Osteoblast (primary cell): ENCODE measurements at places on chromosomes 7 and 10. TPM values are rescaled to one million over a fixed set of nuclear protein-coding genes. Genes with fewer than 3 reads are reported as not detected.

The CRHR2 gene
- total RNA-seq, result not detected in 2 replicates

The BAMBI gene
- total RNA-seq, result 13.6 and 14.8 TPM in 2 replicates

DNA sequence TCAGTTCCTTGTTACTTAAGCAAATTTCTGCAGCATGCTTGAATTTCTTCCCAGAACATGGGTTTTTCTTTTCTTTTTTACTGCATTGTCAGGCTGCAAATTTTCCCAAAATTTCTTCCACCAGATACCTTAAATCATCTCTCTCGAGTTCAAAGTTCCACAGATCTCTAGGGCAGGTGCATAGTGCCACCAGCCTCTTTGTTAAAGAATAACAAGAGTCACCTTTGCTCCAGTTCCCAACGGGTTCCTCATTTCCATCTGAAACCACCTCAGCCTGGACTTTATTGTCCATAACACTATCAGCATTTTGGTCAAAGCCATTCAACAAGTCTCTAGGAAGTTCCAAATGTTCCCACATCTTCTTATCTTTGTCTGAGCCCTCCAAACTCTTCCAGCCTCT lies 389.2 kb downstream of the NXPH1 start:
- DNase-seq, result no peak

DNA sequence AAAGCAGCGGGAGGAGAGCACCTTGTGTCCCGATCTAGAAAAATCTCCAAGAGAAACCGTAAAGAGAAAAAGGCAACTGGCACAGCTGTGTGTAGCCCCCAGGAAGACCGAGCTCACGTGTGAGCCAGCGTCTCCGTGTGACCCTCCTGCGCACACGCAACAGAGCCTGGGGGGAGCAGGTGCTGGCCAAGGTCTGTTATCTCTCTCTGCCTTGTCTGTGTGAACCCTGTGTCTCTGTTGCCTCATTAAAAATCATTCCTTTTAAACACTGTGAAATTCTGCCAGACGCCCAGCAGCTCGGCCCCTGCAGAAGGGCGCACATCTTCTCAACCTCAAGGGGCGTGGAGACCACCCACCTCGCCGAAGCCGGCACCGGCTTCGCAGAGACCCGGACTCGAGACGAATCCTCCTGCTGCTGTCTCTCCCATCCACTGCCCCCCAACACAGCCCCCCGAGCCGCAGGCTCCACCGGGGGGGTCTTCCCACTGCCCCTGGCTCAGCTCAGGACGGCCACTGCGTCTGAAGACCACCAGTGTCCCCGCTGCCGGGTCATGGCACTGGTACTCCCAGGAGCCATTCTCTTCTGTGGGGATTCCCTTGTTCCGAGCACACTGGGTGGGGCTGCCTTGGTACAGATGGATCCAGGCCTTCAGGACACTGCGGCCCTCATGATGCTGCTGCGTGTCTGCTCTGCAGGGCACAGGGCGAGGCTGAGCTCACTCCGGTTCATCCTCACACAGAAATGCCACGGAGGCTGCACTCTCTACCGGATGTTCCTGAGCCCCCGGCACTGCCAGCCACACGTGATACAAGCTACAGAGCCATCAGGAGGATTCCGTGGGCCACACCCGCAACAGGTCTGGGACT lies 94.3 kb upstream of the DNAAF5 start:
- peak; percentile 73 for DNase-seq

DNA sequence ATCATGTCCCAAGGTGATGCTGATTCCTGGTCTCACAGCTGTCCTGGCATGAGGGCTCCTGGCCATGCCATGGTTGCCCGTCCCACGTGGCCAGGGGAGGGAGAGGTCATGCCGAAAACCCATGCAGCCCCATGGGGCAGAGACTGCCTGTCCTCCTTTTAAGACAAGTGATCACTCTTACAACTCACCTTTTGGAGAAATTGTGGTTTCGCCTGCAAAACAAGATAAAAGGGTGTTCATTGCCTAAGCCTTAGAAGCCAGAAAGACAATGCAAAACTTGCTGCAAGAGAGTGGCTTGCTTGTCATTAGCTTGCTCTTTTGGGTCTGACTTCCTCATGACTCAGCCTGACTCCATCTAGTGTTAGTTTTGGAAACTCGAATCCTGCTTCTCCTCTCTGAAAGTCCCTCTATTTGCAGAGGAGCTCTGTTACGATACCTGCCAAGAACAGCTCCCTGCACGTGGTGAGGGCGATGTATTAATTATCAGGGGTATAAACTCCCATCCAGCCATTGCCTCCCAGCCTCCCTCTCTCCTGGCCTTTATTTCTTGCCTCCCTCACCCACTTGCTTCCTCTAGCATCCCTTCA lies 26.7 kb downstream of the TMEM273 start:
- peak; percentile 69 for DNase-seq

DNA sequence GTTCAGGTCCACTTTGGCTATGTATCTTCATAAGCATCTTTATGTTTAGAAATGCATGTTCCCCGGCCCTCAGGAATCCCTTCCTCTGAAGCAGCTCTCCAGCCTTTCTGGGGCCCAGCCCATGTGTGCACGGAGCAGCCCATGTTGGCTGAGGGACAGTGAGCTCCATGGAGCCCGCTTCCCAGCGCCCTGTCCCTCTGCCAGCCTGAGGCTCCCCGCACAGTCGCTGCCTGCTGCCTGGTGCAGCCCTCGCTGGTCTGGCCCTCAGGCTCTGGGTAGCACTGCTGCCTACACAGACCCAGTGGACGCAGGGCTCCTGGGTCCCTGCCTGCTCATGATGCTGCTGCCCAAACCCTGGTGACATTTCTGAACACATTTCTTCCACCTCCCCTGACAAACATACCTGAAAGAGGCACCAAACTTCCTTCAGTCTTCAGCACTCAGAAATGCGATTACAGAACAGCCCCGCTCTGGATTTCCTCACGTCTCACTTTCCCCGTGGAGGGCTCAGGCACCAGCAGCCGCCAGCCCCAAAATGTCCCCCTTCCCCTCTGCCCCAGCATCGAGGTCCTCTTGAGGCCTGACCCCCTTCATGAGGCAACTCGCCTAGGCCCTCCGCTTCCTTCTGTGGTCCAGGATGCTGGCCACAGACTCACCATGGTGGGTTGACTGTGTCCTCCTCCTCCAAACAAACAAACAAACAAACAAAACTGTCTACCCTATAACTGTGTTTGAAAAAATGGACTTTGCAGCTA lies 5.0 kb upstream of the TCERG1L start:
- peak; percentile 65 for DNase-seq

DNA sequence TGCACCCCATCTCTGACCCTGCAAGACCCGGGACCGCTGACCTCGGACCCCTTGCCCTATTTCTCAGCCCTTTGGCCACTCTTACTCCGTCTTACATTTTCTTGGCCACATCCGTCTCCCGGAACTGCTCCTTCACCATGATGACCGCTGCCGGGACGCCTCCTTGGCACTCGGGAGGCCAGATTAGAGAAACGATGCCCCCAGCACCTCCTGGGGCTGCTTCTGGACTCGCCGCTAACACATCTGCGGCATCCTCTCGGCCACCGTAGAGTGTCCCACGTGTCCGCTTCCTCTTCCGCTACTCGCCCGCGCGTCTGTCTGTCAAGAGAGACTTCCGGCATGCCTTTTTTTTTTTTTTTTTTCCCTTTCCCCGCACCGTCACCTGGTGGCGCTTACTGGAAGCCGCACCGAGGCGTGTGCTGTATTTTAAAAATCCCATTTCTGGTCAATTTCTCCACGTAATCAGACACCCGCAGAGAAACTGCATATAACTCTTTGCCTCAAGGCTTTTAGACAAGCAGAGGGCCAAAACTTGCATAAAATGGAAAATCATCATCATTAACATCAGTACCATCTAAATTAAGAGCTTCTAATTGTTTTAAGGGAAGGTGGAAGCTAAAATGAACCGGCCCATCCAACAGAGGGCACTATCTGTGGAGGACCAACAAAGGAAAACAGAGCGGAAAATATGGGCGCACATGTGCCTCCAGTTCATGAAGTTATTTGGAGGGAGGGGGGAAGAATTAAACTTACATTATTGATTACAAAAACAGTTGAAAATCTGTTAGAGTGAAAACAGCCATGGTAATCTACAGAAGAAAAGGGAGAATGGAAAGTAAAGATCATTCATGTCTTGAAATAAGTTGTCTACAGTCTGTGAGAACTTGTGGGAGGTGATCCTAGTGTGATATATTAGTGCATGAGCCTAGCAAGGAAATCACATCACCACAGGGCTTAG lies at the start of gene POLR3A:
TSS of gene POLR3A (minus strand) at position 247 of the 958 bp plus-strand sequence. CDS start at position 139, 108 bp downstream.
- peak; percentile 96 for DNase-seq

The AMPH gene
- total RNA-seq, result 1.1 and 4.4 TPM in 2 replicates

DNA sequence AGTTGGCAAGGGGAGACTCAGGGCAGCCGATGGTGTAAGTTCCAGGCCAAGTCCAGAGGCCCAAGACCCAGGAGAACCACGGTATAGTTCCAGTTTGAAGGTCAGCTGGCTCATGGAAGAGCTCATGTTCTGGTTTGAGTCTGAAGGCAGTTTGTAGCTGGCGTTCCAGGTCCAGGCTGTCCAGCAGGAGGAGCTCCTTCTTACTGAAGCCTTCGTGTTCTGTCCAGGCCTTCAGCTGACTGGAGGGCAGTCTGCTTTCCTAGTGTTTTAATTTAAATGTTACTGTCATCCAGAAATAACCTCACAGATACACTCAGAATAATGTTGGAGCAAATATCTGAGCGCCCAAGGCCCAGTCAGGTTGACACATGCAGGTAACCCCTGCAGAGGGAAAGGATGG lies 4.2 kb downstream of the SUN1 start:
- peak; percentile 87 for DNase-seq

DNA sequence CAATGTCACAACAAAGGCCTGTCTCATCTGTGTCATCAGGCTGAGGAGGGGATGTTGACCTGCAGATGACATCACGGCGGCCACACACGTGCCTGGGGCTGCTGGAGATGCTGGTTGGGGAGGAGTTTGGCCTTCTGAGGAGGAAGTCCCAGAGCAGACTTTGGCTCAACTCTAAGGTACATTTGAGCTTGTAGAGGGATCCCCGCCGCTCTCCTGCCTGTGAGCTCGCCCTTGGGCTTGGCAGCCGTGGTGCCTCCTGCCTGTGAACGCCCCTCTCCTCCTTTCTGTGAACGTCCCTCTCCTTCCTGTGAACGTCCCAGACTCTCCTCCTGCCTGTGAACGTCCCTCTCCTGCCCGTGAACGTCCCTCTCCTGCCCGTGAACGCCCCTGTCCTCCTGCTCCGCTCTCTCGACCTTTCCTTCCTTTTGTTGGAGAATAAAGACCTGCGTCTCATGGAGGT lies 176.4 kb downstream of the DNAJB6 start:
- peak; percentile 53 for DNase-seq

The SFTPA2 gene
- not detected in 2 replicates for total RNA-seq

The RNF133 gene
- 0.36 and 0.59 TPM in 2 replicates for total RNA-seq

The NANOS1 gene
- total RNA-seq, result 1.1 and 1.2 TPM in 2 replicates

The PPA1 gene
- total RNA-seq, result 200 and 219 TPM in 2 replicates

The ARHGEF35 gene
- total RNA-seq, result 2.4 and 3.6 TPM in 2 replicates

GRCh38 chr7:82789883-82790609 lies 346.5 kb upstream of the CACNA2D1 start:
- no peak for DNase-seq

The LIPF gene
- not detected in 2 replicates for total RNA-seq

The CFAP69 gene
- 5.4 and 8.8 TPM in 2 replicates for total RNA-seq

GRCh38 chr10:49509771-49510303 lies 29.1 kb downstream of the ERCC6 start:
- no peak for DNase-seq

The CLRN3 gene
- not detected in 2 replicates for total RNA-seq

The SPOCK2 gene
- 0.36 and 0.59 TPM in 2 replicates for total RNA-seq

The CPVL gene
- 0.36 TPM in 1 of 2 replicates, not detected in the other for total RNA-seq

DNA sequence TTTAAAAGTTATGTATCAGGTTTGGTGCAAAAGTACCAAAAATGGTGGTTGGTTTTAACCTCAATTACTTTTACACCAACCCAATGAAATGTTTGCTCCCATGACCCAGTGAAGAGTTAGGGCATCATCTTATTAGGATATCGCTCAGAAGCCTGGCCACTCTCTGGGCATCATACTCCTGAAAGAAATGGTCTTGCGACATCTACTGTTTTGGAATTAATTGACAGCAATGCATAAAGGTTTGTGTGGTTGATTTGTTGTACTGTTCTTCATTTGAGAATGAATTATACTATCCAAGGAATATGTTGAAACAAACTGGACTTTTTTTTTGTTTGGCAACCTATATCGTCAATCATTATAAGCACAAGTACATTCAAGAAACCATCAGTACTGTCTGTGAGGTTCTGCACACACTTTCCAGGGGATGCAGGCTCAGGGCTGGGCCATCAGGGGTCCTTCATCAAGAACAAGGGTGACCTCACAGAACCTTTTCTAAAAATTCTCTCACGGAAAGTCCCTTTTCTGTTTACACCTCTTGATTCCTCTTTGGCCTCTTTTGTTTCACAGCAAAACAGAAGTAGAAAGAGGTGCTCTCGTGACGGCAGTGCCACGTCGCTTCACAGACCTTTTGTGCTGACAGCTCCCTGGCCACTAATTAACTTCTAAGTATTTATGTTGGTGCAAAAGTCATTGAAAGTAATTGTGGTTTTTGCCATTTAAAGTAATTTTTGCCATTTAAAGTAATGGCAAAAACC lies 117.2 kb upstream of the KLF6 start:
- DNase-seq, result no peak

The C10orf62 gene
- 0.29 and 0.36 TPM in 2 replicates for total RNA-seq

GRCh38 chr10:97981816-97982215 lies 48.6 kb downstream of the CRTAC1 start:
- DNase-seq, result no peak

DNA sequence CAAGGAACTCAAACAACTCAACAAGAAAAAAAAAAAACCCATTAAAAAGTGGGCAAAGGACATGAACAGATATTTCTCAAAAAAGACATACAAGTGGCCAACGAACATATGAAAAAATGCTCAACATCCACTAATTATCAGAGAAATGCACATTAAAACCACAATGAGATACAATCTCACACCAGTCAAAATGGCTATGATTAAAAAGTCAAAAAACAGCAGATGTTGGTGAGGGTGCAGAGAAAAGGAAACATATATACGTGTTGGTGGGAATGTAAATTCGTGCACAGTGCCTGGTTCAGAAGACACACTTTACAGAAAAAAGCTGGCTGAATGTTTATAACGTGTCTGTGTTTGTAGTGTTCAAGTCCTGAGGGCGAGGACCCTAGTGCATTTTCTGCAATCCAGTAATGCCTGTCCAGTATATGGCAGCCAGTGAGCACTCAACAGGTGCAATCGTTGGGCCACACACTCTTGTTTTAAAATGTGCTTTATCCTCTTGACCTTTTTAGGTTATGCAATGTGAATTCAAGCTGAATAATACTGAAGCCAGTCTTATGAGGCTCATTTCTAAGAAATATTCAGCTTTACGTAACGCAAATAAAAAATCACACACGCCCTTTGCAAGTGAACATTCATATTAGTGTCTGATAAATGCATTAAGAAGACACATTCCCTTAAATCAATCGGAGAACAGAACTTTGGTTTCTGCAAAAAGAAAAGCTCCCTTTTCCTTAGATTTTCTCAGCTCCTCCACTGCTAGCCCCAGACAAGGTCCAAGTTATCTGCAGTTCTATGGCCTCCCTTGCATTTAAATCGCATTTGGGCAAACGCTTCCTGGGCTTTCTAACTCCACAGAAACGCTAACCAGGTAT lies 813 bp upstream of the MTURN start:
- no peak for DNase-seq

DNA sequence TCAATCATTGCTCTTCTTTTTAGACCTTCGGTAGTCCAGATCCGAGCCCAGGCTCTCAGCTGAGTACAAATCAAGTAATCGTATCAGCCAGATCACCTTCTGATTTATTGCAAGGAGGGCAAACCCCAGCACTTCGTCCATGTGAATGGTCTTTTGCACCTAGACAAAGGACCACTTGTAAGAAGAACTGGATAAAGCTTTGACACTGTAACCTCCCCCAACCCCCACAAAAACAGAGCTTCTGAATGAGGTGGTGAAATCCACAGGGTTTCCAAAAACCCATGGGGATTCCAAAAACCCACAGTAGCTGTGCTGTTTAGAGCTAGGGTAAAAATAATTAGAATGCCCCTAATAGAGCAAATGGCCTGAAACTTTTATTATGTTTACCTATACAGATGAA lies 148.8 kb upstream of the ODAD2 start:
- DNase-seq, result no peak

- DNase-seq, result peak; percentile 21
These were observed 299.9 kb upstream of the PITRM1 start for GRCh38 chr10:3472287-3473051.
